ENCODE measurements at places on chromosomes 16 and 17.

DNA sequence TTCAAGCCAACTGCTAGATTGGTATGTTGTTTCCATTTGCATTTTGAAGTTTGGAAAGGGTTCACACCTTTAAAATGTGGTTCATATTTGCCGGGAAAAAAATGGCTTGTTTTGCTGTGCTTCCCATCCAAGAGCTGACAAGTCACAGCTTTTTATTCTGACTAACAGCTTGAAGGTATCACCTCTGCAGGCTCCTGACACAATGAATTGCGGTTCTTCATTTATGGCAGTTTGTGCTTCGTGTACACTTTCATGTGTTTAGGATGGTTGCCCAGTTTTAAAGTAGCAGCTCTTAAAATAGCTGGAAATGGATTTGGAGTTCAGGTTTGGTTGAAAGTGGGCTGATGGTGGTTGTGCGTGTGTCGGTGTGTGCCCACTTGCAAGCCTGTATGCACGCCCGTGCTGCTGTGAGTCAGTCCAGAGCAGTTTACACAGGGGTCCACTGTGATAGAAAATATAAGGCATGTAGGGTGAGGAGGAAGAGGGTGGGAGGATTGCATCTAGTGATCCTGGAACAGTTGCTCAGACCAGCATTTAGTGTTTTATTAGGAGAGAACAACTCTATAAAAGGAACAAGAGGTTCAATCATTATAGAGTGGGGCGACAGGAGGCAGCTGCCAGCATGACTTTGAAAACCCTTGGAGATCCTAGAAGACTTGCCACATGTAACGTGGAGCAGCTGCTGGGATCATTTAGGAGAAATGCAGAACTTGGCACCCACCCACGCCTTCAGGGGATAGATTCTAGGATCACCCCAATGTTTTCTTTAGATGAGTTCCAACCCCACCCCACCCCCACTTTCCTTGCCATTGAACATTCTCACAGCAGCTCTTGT is 108.0 kb upstream of the TBX2 start:
- DNase-seq, result no peak

DNA sequence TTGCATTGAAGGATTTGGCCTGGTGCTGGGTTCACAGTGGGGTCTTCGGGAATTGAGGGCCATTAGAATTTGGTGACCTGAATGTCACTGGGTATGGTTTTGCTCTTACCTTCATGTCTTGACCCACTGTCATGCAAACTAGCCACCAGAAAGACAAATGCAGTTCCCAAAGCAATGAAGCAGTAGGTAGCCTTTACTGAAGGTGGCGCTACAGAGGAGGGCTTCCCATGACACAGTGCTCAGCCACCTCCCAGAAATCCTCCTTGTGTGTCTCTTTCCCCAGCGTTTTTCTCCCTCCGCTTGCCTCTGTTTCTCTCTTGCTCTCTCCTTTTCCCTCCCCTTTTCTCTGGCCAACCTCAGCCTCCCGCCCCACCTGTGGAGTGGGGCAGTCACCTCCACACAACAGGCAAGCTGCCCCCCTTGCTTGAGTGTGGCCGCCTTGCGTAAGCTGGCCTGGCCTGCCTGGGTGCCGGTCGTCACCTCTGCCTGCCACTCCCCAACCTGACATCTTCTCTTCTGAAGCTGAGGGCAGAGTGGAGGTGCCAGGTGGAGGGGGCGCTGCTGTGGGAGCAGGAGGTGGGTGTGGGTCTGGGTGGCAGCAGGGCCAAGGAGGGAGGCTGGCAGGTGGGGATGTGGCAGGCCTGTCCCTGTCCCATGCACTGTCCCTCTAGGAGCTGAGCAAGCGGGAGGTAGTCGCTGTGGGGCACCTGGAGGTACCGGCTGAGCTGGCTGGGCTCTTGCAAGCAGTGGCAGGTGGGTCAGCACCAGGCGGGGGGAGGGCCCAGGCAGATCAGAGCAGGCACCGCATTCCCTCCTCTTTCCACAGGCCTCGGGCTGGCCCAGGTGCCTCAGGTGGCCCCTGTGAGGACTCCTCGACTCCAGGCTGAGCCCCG is 34.7 kb downstream of the MYO15A start:
- no peak for DNase-seq

- DNase-seq, result no peak
Measured at GRCh38 chr17:40696651-40697072, 6.9 kb downstream of the KRT24 start.

GRCh38 chr16:77171745-77172635 is 19.0 kb upstream of the MON1B start:
- no peak for DNase-seq

- DNase-seq, result no peak
Measured at GRCh38 chr17:957856-958421, 21.6 kb downstream of the NXN start.

- DNase-seq, result peak; percentile 96
Measured at GRCh38 chr17:42180922-42181850, at the start of gene KCNH4. KCNH4 (minus strand) TSS chr17:42181142; CDS start chr17:42180945, 197 bp downstream.

GRCh38 chr16:79599837-79600637 is 500 bp downstream of the MAF start:
- peak; percentile 81 for DNase-seq

DNA sequence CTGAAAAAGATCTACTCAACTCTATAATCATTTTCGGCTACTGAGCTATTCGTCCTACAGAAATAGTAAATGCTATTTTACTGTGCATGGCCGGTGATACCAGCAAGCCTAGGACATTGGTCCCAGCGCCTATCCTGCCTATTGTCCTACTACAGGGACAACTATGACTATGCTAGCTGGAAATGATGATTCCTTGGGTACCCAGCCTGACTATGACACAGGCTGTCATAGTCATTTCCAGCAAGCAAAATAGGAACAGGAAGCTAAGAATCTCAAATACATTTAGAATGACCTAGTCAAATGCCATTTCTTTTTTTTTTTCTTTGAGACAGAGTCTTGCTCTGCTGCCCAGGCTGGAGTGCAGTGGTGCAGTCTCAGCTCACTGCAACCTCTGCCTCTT is 33.7 kb upstream of the HSBP1 start:
- DNase-seq, result no peak

DNA sequence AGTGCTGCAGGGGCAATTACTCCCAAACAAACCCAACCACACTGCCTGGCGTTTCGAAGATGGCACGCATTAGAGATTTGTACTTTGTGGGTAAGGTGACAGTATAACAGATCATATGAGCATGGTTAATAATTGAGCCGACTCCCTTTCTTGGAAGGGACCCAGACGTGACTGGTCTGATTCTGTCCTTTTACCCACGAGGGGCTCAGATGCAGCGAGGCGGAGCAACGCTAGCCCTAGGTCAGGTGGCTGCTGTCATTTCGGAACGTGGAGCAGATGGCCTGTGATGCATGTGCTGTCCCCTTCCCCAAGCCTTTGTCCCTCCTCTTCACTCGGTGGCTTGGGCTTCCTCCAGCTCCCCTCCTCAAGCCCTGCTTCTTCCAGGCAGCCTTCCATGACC is 84.2 kb downstream of the SNX29 start:
- DNase-seq, result no peak
